ENCODE measurements at places on chromosomes 11 and 22.

DNA sequence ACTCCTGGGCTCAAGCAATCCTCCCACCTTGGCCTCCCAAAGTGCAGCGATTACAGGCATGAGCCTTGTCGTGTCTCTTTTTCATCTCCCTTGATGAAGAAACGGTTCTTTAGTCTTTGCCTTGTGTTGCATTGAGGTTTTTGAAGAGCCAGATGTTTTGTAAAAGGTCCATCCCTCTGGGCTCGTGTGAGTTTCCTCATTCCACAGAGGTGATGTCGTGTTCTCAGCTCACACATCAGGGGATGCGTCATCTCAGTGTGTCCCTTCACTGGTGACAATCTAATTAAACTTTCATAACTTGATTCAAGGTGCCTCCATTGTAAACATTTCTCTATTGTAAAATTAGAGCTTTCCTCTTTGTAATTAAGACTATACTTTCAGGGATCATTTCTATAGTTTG lies 29.7 kb upstream of the TEF start:
- no peak for DNase-seq

- no peak for DNase-seq
These were observed 866.6 kb downstream of the BRD1 start for GRCh38 chr22:48960980-48961660.

GRCh38 chr22:30701872-30702271 lies 7.2 kb downstream of the OSBP2 start:
- peak; percentile 35 for DNase-seq

DNA sequence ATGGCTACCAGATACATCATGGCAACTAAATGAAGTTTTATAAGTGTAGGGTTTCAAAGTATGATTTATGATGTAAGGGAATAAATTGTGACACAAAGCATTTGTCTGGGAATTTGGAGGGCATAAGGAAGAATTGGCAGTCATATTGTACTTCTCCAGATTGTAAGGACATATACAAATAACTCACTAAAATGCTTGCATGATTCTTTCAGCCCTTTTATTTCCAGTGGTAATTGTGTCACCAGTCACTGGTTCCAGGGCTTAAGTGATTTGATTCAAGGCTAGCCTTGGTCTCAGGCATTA lies 299.4 kb upstream of the ANO5 start:
- no peak for DNase-seq

DNA sequence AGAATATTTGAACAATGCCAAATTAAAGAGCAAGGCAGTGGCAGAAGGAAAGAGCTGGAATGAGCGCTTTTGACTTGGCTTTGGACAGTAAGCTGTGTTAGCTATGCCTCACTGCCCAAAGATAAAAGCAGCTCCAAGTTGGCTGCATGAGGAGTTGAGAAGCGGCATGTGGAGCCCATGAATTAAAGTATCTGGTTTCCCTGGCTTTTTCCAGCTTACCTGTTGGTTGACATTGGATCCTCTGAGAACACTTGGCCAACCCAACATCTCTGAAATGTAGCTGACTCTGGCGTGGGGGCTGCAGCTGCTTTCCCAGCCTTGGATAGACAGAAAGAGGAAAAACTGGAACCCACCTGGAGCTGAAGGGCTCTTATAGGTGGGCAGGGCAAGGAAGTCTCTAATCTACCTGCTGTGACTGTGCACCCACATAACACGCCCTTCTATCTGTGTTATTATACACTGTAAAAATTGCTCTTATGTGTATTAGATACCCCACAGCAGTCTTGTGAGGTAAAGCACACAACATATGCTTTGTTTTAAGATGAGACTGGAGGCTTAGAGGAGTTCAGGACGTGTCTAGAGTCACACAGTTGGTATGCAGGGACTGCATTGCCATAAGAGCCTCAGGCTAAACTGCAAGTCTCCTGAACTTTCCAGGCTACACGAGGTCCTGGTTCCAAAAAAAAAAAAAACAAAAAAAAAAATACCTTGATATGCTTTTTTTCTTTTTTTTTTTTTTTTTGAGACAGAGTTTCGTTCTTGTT lies 5.8 kb downstream of the UBASH3B start:
- DNase-seq = peak; percentile 75

- no peak for DNase-seq
These were observed 53.3 kb downstream of the CERK start for GRCh38 chr22:46684706-46685105.

DNA sequence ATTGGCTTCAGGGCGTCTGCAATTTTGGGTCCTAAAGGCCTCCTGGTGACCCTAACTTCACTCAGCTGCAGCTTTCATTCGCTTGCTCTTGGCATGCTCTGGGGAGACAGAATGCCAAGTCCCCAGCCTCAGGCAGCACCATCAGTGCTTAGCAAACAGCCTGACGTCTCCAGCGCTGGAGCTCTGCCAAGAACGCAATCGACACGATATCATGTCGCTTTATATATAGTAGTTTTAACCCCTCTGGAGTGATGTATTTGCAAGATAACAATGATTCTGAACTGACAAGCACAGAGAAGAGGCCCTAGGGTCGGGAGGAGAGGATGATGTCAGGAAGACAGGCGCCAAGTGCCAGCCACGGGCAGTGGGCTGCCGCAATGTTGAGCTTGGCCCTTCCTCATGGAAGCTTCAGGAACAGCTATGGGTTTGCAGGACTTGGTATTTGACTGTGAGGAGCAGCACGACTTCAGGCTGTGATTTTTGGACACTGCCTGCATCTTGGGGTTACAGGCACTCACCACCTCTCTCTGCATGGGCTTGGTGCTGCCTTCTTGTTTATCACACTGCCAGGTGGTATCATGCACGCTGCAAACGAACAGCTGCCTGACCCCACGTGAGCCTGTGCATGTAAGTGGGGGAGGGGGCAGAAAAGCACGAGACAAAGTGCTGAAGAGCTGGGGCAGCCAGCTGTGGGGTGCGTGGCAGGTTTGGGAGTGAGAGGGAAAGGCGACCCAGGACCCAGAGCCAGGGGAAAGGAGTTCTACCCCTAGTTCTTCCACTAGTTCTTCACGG lies 26.1 kb downstream of the B3GAT1 start:
- no peak for DNase-seq

DNA sequence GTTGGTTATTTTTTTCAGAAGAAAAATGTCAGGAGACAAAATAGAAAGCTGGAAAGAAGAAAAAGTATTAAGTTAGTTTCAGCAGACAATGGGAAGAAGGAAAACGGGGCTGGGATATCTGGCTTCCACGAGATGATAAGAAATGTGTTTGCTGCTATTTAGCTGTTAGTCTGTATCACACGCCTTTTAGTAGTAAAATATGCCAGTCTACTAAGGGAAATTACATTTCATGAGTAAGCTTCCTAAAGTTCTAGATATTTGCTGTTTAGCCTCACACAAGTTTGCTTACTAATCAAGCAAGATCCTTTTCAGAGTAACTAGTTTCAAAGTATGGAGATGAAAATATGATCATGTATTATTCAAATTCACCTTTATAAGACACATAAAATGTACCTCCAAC lies 1.5 kb downstream of the OR51B4 start:
- no peak for DNase-seq

All from HTR-8/SVneo (cell line).